MG63 (cell line): ENCODE measurements at places on chromosomes 2 and 18.
A peak's percentile ranks its signal among the peaks of the same experiment; 100 is the strongest.

DNA sequence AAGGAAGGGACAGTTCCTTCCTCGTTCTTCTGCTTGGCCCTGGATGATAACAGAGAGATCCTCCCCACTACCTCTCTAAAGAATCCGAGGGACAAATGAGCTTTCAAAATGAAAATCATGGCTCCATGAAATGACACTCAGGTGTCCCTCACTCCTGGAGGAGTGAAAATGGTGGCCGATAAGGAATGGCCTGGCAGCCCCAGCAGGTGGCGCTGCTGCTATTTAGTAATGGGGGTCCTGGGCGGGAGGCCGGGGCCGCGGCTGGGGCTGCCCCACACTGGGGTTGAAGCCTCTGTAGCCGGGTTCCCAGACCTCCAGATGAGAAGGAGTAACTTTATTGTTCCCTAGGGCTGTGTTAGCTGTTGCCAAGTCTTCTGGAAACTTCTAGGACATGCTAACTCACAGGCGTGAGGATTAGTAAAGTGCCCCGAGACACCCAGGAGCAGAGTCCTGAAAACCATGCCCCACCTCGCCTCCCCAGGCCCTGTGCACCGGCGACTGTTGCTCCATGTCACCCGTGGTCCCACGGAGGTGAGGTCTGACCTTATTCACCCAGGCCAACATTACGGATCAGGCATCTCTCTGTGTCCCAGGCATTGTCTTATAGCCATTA, 138.0 kb downstream of the CTIF start:
- peak; percentile 53 for DNase-seq

GRCh38 chr2:207617011-207617671, 8.1 kb downstream of the METTL21A start:
- peak; percentile 36 for DNase-seq

- DNase-seq = no peak
Measured at GRCh38 chr18:54684784-54685183, 93.7 kb downstream of the DYNAP start.

GRCh38 chr2:177733-178132, 86.1 kb downstream of the SH3YL1 start:
- DNase-seq = no peak

DNA sequence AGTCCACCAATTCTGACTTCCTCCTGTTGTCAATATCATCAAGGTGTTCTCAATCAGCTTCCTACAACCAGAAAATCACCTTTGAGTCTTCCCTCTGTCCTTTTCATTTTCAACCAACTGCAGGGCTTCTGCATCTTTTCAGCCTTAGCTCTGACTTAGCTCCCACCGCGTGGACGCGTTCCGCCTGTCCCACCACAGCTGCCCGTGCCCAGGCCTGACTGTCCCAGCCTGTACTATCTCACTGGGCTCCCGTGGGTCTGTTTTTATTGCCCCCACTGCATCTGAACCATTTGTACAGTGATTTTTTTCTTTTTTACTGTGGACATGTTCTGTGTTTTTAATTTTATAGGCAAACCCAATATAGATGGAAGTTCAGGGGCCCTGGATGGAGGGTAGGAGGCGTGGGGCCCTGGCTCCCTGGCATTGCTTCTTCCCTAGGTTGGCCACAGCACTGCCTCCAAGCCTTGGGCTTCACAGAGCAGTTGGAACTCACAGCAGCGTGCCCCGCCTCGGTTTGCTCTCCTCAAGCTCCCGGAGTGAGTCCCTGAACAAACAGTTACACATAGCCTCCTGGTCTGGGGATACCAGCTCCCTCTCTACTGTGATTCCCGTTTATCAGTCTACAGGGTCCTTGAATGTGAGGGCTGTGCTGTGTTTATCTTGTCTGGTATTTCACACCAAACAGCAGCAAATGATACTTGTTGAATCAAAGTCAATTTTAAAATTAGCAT, 280.6 kb upstream of the PXDN start:
- DNase-seq = no peak

GRCh38 chr18:11663439-11664029, 25.5 kb upstream of the GNAL start:
- no peak for DNase-seq

DNA sequence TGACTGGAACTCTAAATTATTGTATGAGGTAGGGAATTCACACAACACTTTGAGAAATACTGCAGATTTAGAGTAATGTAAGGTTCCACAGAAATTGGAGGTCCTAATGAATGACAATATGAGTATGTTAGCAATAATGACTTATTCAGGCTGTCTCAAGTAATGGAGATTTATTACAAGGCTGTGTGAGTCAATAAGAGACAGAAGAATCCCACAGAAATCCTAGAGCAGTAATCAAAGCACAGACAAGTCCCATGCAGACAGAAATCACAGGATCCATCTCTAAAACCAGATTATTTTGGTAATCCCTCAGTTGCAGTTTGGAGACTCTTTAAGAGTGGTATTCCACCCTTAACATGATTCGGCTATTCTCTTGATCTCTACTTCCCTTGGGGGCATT, 83.6 kb downstream of the FAM161A start:
- no peak for DNase-seq

- DNase-seq = no peak
Measured at GRCh38 chr18:70354080-70354479, 65.2 kb downstream of the SOCS6 start.

DNA sequence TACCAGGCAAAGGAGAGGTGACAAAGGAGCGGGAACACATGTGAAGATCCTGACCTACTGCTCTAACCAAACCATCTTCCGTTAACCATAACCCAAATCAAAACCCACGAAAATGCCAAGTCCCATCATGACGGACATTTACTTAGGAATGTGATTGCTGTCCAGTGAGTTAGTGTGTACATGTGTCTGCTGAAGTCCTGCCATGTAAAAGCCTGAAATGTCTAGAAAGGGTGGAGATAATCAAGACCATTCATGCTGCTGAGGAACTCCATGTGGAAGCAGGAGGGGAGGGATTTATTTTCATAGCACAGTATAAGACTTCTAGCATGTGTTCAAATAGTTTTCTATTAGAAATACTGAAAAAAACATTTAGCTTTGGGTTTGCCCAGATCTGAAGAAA, 137.0 kb upstream of the BOD1L2 start:
- DNase-seq = no peak

DNA sequence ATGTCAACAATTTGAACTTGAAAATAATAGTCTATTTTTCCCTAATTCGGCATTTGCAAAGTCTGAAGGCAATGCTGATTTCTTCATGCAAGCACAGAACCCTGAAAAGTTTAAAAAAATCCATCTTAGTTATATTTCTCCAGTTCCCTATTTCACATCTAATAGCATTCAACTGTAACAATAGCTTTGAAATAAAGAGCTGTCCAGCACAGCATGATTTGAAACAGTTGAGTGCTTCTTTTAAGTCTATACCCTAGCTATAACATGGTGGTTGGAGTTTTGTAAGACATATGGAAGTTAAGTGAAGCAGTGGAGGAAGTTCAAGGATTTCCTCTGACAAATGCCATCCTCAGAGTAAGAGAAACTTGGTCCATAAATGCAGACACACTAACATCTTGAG, 691.9 kb downstream of the ERBB4 start:
- no peak for DNase-seq

DNA sequence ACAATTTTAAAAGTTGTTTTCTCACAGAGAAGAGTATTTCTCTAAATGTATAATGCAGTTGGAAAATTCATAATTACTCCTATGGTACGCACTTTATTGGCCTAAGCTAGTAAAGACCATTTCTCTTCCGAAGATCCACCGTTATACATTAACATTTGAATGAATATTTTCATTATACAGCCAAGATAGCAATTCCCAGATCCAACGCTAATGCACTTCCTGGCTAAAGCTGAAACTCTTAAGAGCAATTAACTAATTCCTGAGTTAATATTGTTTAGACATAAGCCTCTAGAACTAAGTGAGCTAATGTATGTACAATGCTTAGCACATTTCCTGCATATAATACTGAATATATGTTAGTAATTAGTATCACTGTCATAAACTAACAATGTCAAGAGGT, 56.2 kb downstream of the PDK1 start:
- DNase-seq = no peak

GRCh38 chr2:181131584-181131983, 151.2 kb downstream of the UBE2E3 start:
- DNase-seq = no peak

- no peak for DNase-seq
Measured at GRCh38 chr2:106116248-106116647, 77.9 kb downstream of the UXS1 start.

DNA sequence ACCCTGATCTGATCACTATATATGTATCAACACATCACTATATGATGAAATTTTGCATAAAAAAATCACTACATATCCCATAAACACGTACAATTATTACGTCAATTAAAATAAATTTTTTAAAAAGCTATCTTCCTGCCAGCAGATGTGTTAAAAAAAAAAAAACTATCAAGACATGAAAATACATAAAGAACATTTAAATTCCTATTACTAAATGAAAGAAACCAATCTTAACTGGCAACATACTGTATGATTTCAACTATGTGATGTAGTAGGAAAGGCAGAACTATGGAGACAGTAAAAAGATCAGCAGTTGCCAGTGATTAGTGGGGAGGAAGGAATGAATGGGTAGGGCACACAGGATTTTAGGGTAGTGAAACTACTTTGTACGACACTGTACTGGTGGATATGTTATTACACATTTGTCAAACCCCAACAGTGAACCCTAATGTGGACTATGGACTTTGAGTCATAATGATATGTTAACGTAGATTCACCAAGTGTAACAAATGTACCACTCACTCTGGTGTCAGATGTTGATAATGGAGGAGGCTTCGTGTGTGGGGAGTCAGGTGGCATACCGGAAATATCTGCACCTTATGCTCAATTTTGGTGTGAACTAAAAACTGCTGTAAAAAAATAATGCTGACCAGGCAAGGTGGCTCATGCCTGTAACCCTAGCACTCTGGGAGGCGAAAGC, 27.4 kb downstream of the USP34 start:
- DNase-seq = no peak

GRCh38 chr2:58146707-58147106, 94.4 kb downstream of the FANCL start:
- DNase-seq = no peak

GRCh38 chr2:208373460-208374089, 33.0 kb upstream of the PTH2R start:
- DNase-seq = no peak

GRCh38 chr2:41791523-41791922, 256.3 kb upstream of the PKDCC start:
- peak; percentile 8 for DNase-seq

DNA sequence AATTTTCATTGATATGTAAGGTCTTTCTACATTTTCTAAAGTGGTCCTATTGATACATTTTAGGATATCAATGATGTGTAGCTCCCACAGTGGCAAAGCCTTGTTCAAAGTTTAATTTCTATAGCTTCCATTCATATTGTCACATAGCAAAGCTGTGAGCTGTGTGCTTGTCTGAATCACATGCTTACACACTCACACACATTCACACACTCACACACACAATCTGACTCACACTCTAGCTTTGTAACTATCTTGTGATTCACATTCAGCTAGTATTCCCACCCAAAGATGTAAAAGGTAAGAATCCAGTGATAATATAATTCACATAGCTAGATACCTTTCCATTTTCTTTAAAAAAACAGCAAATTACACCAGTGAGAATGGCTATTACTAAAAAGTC, 58.7 kb downstream of the MAPRE2 start:
- DNase-seq = no peak

GRCh38 chr2:239753401-239753837, 271.7 kb downstream of the NDUFA10 start:
- DNase-seq = no peak

GRCh38 chr18:22609642-22610041, 191.9 kb upstream of the CTAGE1 start:
- DNase-seq = no peak

GRCh38 chr2:200667413-200667812, 81.6 kb downstream of the AOX1 start:
- DNase-seq = no peak

GRCh38 chr2:27262379-27263286, at the start of gene SLC30A3:
Gene SLC30A3 (minus strand): TSS chr2:27263047. CDS start chr2:27262906, 141 bp downstream.
- DNase-seq = no peak
